ENCODE measurements at places on chromosomes 11 and 22.

- DNase-seq = no peak
These were observed 155.6 kb upstream of the NCAM1 start for GRCh38 chr11:112805658-112806057.

GRCh38 chr11:20599221-20600019 lies at the start of gene SLC6A5:
Gene SLC6A5, plus strand, starts transcription at chr11:20599608. Its CDS starts 65 bp downstream, at chr11:20599673.
- no peak for DNase-seq

GRCh38 chr11:93481696-93482095 lies 61.5 kb downstream of the SMCO4 start:
- no peak for DNase-seq

DNA sequence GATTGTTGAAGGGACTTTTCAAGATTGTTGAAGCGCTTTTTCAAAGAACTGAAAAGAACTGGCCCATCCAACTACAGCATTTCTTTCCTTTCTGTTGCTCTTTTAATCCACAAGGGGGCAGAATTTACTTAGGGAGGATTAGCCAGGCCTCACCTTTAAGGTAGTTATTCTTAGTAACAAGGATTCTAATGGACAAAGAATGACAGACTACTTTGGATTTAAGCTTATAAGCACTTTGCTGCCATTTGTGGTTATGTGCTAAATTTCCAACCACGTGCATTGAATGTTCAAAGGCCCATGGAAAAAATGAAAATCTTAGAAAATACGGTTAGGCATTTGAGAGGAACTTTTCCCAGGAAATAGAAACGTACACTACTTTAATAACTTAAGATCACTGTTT lies 49.5 kb upstream of the HSPA8 start:
- no peak for DNase-seq

GRCh38 chr11:31303644-31304180 lies 65.8 kb downstream of the DCDC1 start:
- no peak for DNase-seq

- no peak for DNase-seq
These were observed 31.7 kb downstream of the ADAMTS15 start for GRCh38 chr11:130480186-130480585.

- peak; percentile 34 for DNase-seq
These were observed 12.1 kb downstream of the GATD1 start for GRCh38 chr11:765025-765801.

GRCh38 chr11:75644370-75644769 lies 24.5 kb downstream of the MAP6 start:
- DNase-seq = no peak
